ENCODE measurements at places on chromosomes 7 and 10.

GRCh38 chr7:158957510-158957906, 101.2 kb downstream of the DYNC2I1 start:
- no peak for DNase-seq

GRCh38 chr10:6518791-6519429, 61.2 kb downstream of the PRKCQ start:
- no peak for DNase-seq

GRCh38 chr7:159034394-159034793, 110.3 kb downstream of the VIPR2 start:
- DNase-seq, result no peak

- no peak for DNase-seq
These were observed 540 bp downstream of the SNX13 start for GRCh38 chr7:17939606-17940301.

DNA sequence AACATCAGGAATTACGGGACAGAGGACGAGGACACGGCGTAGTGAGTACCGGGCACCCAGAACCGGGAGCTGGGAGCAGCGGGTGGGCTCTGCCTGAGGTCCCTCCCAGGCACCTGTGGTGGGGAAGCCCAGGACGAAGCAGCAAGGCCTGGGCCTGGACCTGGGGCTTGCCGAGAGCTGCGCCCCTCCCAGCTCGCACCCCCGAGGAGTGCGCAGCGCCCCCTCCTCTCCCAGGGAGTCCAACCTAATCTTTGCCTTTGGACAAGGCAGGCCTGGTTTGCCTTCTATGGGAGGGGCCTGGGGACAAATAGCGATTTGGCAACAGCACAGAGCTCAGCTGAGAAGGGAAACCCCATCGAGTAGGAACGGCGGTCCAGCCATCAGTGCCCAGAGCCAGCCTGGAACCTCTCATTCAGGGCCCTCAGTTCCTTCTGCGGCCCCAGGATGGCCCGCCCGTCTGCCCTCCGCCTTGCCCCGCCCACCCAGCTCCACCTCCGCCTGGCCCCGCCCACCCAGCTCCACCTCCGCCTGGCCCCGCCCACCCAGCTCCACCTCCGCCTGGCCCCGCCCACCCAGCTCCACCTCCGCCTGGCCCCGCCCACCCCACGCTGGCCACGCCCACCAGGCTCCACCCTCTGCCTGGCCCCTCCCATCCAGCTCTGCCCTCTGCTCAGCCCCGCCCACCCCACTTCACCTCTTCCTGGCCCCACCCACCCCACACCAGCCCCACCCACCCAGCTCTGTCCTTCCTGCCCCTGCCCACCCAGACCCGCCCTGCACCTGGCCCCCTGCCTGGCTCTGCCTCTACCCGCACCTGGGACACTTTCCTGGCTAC, 32.5 kb upstream of the KNDC1 start:
- no peak for DNase-seq

- peak; percentile 27 for DNase-seq
These were observed 63.9 kb downstream of the FOXL3 start for GRCh38 chr7:353746-354325.

DNA sequence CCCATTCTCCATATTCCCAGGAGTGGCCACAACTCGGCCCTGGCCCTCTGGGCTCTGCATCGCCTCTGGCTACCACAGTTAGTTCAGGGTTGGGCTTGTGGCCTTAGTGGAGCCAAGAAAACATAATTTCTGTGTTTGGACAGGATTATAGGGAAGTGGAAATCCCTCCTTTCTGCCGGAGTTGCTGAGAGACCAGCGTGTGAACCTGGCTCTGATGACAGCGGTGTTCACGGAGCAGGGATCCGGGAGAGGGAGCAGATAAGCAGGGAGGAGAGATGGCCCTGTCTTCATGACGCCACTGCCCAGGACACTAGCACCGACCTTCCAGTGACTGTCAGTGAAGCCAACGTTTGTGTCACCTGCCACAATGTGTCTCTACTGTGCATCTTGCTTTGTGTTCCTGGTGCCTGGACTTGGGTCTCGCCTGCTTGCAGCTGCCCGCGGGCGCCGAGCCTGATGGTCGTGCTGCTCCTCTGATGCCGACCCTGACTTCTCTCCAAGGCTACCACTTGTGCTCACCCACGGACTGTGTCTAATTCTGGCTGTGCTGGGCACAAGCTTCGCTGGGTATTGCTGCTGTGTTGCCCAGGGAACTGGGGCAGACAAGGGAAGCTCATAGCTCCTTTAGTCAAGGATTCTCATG, 67.0 kb upstream of the VIPR2 start:
- DNase-seq, result no peak

DNA sequence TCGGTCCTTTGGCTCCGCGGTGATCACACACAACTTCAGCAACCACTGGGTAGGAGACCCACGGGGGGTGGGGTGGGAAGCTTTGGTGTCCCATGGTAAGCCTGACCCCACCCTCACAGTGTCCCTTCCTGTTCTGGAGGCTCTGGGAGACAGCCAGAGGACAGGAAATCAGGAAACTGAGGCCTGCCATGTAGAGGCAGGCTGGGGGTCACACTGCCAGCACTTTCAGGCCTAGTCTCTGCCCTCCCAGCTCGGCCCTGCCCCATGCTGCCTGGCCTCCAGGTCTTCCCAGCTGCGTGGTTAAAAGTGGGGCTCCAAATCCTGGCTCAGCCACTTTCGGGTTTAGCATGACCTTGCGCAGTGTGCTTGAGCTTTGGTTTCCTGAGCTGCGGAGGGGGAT, 10.9 kb downstream of the AQP1 start:
- no peak for DNase-seq

DNA sequence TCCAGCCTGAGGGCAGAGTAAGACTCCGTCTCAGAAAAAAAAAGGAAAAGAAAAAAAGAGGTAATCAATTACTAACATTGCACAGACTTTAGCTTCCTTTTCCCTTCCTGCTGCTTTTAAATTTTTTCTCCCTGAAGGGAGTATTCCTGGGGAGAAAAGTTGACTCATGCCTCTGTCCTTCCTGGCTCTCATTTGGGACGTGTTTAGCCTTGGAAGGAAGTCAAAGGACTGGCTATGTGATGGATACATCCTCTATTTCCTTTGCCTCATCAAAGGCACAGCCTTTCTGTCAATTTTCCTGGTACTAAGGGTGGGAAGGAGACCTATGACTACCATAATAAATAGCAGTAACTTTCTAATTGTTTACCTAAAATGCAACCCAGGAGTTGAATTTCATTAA, 77.6 kb downstream of the ITGA8 start:
- DNase-seq, result peak; percentile 45

- DNase-seq, result no peak
These were observed 42.7 kb downstream of the PRR15 start for GRCh38 chr7:29606287-29606721.

GRCh38 chr7:122546496-122546895, 152.4 kb downstream of the RNF133 start:
- no peak for DNase-seq

Data from GM04503 (cell line).